ENCODE measurements at places on chromosomes 7 and 10.

DNA sequence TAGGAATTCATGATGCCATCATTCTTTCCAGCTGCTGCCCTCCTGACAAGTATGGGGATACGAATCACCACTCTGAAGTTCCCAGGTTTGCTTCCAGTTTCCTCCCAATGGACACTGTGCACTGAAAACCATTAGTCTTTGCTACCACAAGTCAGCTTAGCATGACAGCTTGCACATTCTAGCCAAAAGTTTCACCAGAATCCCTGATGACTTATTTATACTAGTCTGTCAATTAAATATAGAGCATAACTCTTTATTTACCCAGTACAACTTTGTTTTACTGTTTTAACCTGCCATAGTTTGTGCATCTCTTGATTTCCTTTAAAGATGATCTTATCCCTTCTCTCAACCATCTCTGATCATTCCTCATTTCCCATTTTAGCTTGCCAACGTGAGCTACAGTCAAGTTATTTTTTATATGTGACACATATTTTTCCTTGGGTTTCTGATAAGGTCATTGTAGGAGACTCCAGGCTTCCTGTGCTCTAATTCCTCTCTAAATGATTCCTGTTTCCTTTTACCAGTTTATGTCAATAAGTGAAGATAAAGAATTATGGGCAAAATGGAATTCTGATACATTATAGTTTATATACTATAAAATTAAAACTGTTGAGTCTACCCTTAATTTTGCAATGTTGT is 167.5 kb upstream of the MEOX2 start:
- DNase-seq: no peak

DNA sequence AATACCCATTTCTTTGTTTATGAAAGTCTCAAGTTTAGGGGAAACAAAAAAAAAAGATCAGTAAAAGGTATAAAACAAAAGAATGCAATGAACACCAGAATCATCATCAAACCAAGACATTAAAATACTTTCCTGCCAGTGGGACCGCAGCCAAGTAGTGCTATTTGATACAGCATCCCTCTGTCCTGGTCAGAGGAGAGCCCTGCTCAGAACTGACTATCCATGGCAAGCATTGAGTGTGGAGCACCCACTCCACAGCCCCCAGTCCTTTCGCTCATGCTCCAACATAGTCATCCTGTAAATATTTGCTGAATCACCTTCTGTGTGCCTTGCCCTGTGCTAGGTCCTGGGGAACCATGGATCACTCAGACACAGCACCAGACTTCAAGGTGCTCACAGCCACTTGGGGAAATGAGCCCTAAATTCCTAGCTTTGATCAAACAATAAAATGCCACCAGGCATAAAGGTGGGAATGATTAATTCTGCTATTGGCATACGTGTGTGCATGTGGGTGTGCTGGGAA is 213.6 kb upstream of the TBX20 start:
- no peak for DNase-seq

DNA sequence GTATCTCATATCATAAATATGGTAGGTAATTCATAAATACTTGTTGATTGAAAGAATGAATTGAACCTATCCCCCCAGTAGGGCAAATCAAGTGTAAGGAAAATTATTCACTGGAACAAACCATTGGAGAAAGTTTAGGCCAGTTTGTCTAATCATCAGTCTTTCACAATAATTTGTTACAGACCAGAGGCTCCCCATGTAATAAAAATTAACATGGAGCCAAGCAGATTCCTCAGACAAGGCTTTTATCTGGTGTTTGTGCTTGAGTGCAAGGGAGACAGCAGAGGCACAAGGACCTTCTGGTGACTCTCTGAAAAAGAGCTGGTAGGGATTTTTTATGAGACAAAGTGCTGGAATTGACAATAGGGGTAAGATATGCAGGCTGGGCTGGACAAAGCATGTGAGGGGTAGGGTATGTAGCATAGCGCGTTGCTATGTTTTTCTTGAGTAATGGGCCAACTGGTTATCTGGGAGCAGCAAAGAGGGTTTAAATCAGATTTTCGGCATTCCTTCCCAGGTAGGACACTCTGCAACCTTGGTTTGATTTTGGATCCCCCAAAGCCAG is 7.8 kb upstream of the PANK1 start:
- no peak for DNase-seq

DNA sequence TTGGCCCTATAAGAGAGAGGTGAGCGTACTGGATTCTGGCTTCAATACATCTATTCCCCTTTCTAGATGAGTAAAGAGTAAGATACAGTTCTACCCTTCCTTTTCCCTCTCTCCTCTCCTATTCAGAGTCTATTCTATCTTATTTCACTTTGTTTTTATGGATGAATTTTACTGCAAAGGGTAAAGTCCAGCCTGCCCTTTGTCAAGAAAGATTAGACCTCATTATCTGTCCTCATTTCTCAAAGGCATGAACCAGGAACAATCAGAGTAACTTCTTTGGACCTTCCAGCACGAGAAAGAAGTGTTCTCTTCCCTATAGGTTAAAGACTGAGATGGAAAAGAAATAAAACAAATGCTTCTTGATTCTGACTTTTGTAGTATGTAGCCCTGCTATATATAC is 239.0 kb downstream of the PRKG1 start:
- DNase-seq: no peak

DNA sequence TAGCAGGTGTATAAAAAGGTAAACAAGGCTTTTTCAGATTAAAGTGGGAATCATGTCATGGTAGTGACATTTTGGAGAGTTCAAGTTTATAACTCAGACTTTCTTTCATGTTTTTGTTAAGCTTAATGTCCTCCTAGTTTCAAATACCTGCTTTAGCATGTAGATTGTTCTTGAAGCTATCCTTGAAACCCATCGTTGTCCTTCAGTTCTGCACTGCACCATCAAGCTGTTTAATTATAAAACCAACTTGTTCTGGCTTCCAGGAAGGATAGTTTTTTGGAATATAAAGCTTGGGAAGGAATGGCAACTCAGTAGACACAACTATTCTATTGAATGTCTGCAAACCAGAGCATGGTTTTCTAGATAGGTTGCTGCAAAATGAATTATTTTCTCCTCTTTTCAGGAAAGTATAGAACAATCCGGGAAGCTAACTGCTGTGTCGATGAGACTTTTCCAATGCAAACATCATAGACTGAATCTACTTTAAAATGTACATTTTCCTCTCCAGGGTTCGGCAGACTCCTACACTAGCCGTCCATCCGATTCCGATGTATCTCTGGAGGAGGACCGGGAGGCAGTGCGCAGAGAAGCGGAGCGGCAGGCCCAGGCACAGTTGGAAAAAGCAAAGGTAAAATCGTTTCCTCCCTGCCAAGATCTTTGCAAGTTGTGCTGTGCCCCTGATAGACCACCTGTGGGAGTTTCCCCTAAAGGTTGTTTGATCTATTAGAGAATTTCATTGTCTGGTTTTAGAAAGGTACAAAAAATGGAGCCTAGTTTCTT is 249.8 kb downstream of the NSUN6 start:
- DNase-seq: no peak

DNA sequence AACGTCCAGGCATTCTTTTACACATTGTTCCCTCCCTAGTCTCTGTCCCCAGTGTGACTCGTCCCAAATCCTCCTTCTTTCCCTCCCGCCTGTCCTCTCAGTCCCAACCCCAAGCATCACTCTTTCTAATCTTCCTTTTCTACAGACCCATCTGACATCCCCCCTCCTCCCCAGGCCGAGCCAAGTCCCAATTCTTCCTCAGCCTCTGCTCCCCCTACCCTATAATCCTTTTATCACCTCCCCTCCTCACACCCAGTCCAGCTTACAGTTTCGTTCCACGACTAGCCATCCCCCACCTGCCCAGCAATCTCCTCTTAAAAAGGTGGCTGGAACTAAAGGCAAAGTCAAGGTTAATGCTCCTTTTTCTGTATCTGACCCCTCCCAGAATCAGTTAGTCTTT is 95.1 kb downstream of the MACC1 start:
- DNase-seq: no peak

- DNase-seq: no peak
Measured at GRCh38 chr10:9291081-9291480, 1236.6 kb downstream of the GATA3 start.

DNA sequence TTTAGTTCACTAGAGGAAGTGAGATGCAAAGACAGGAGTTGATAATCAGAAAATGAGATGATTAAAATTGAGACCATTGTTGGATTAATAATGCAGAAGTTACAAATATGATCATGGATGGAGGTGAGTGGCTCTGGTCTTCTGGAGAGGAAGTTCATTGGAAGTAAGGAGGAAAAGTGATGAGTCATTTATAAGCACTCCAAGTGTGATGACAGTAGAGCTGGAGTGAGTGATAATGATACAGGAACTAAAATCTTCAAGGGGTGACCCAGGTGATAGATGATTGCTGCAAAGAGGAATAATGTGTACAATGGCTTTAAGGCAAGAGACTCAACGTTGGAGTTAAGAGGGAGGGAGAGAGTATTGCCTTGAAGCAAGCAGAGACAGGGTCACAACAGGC is 20.7 kb downstream of the ZNF32 start:
- DNase-seq: no peak

DNA sequence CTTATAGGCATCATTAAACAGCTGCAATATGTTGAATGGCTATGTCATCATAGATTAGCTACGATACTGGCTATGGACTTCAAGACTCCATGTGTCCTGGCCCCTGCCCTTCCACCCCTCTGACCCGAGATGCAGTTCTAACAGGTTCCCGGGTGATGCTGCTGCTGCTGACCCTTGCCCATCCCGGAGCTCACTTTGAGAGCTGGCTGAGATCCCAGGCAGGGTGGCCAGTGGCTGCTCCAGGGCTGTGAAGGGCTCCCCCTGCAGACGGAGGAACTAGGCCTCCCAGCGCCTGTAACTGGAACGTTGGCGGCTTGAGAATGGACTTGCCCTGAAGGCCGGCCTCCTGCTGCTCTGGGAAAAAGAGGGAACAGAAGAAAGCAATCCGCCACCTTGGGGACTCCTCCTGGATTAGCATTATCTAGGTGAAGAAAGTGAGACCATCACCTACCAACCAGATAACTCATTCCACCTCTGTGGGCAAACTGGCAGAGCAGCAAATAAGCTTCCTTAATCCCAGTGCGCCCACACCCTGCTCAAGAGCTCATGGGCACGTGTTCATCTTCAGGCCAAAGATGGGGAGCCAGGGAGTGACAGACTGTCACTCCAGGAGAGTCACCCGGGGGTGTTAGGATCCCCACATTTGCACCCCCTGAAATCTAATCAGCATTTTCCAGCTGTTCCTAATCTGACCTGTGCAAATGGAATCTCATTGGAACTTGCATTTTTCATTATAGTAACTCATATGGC is 56.8 kb downstream of the PARP12 start:
- no peak for DNase-seq

GRCh38 chr10:79267499-79267898 is 79.8 kb upstream of the PPIF start:
- no peak for DNase-seq

GRCh38 chr10:36366843-36367242 is 724.7 kb upstream of the FZD8 start:
- no peak for DNase-seq

GRCh38 chr10:48733329-48733728 is 48.7 kb downstream of the WDFY4 start:
- no peak for DNase-seq

DNA sequence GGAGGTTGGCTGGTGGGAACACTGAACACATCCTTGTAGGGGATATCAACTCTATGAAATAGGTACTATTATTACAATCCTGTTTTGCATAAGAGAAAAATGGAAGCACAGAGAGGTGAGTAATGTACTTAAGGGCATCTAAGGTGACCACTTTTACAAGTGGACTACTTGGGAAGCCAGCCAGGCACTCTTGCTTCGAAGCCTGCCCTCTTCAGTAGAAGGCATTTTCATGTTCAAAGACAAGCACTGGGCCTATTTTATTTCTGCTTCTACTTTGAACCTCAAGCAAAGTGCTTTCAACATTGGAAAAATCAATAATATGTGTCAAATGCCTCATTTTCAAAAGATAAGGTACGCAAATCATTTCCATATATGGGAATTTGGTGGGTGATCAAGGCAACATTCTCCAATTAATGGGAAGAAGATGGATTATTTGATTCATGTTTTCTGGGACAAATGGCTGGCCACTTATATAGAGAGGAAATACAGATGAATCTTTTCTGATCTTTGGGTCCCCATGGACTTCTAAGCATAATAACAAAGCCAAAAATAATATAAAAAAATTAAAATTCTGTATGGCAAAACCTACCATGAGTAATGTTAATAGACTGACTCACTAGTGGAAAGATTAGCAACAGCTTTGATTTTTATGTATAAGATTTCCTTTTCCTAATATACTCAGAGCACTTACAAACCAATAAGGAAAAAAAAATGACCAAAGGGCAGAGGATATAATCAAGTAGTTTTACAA is 270.2 kb downstream of the FRMD4A start:
- DNase-seq: no peak

DNA sequence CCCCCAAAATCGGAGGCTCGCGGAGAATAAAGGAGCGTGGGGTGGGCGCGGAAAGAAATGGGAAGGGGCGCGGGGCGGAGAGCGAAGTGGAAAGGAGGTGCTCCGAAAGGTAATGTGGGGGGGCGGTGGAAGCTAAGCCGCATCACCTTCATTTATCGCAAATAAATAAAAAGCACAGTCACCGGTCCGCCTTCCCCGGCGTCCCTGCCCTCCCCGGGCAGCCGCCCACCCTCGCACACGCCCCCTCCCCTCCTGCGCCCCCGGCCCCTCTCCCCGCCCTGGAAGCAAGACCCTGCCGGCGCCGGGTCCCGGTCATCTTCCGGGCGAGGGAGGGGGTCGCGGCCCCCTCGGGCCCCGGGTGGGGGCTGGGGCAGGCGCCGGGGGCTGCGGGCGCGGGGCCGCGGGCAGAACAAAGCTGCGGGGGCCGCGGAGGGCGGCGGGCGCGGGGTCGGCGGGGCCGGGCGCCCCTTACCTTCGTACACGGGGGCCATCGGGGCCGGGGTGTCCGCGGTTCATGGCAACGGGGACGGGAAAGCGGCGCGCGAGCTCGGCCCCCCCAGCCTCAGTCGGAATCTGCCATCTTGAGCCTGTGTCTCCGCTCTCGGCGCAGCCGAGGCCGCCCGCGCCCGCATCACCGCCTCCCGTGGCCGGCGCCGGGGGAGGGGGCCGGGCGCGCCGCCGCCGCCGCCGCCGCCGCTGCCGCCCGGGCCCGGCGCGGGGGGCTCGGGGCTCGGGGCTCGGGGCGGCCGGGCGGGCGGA is 486 bp downstream of the HIPK2 start:
- DNase-seq: peak; percentile 57
